ENCODE measurements at places on chromosomes 12 and 14. TPM values are rescaled to one million over a fixed set of nuclear protein-coding genes. Genes with fewer than 3 reads are reported as not detected.

The RND1 gene
- polyA plus RNA-seq: 0.31 TPM

The RFX4 gene
- polyA plus RNA-seq: not detected

The GUCY2C gene
- not detected for polyA plus RNA-seq

The PCED1B gene
- 7.8 TPM for polyA plus RNA-seq

The C12orf50 gene
- not detected for polyA plus RNA-seq
